NCI-H1048 (cell line): ENCODE measurements at places on chromosomes 4 and X.

GRCh38 chr4:42965326-42965725 is 72.8 kb downstream of the GRXCR1 start:
- no peak for DNase-seq

GRCh38 chrX:129786210-129786651 is 6.5 kb downstream of the SASH3 start:
- DNase-seq = no peak

DNA sequence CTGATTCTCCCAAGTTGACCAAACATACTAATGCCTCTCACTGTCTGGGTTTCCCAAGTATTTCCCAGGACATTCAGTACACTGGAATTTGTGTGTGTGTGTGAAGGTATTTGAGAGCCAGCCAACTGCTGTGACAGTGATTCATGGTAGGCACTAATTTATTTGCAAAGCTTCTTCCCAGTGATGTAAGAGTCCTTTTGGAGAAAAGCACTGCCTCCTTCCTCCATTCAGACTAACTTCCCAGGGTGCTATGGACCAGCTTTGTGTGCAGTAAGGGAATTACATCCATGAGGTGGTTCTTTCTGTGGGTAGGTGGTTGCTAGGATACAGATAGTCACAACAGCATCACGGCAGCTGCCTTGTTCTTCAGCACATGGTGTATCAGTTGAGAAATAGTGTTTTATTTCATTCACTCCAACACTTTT is 8.7 kb downstream of the EGF start:
- no peak for DNase-seq

- DNase-seq = no peak
These were observed 1.9 kb downstream of the SHOX start for GRCh38 chrX:632366-633042.

GRCh38 chr4:24144381-24144780 is 254.5 kb upstream of the PPARGC1A start:
- no peak for DNase-seq

DNA sequence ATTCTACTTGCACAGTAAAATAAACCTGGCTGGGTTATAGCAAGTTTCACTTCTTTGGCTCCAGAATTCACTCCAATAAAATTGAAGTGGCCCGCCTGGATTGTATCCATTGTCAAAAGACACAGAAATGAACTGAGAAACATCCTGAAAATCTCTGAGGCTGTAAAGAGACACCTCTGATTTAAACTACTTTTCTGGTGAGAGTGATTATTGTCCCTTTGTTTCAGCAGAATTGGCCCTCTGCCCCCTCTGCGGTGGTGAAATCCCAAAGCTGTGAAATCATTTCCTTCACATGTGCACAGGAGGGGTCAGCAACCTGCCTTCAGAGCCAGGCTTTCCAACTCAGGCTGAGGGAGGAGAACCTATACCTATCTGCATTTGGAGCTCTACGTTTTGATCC is 23.0 kb downstream of the GAB3 start:
- no peak for DNase-seq

DNA sequence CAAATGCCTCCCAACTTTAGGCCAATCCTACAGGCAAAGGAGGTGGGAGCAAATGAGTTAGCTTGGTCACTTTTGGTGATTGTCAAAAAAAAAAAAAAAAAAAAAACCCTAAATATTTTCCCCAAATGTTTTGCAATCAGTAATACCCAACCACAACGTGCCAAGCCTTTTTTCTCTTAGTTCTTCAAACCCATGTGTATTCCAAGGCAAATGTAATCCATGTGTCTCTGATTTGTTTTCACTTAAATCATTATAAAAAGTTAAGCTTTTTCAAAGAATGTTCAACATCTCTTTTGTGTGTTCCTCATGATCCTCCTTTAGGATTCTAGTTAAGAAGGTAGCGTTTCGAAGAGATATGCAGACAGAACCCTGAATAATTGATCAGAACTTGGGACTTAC is 328.4 kb downstream of the PAPSS1 start:
- DNase-seq = no peak

DNA sequence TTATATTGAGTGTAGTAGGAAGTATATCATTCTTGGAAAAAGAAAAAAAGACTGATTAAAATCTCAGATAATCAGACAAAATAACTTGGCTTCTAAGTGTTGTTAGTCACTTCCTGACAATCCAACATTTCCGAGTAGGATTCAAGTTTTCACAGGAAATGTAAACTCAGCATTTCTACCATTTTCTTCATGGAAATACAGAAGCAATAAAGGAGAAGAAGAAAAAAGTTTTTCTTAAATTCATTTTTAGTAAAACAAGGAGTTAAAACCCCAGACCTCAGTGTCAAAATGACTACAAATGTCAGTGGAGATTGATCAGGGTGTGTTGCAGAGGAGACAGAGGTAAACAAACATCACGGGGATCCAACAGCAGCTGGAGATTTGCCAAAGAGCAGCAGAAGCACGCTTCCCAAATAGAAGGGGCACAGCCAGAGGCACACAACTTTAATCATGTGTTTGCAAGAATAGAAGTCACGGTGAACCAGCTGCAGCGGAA is 129.3 kb upstream of the FAM9B start:
- no peak for DNase-seq

DNA sequence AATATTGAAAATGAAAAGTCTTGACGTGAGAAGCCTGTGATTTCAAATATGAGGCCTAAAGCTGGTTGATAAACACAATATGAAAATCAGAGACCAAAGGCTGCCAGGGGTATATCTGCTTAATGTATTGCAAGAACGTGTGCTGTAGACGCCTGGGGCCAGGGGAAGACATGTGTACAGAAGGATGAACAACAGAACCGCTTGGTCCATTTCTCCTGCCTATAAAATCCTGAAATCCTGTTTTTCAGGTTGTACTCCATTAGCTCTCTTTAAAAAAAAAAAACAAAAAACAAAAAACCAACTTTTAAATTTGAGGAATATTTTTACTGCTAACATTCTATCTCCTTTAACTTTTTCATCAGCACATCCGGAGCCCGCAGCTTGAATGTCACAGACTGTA is 109.2 kb downstream of the STOX2 start:
- no peak for DNase-seq

DNA sequence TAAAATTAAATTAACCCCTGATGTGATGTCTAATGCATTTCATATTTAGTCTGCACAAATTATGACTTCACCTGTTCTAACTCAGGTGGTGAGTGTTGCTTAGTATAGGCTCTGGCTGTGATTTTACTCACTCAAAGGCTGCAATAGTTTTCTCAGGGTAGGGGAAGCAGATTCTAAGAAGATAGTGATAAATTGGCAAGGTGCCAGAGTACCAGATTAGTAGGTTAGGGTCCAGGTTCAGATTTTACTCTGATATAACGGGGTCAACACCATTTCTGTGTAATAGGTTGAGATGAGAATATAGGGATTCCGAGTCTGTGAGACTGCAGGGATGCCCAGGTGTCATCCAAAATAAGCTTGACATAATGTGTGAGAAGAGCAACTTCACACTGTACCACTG is 1049.6 kb downstream of the STIM2 start:
- DNase-seq = no peak

DNA sequence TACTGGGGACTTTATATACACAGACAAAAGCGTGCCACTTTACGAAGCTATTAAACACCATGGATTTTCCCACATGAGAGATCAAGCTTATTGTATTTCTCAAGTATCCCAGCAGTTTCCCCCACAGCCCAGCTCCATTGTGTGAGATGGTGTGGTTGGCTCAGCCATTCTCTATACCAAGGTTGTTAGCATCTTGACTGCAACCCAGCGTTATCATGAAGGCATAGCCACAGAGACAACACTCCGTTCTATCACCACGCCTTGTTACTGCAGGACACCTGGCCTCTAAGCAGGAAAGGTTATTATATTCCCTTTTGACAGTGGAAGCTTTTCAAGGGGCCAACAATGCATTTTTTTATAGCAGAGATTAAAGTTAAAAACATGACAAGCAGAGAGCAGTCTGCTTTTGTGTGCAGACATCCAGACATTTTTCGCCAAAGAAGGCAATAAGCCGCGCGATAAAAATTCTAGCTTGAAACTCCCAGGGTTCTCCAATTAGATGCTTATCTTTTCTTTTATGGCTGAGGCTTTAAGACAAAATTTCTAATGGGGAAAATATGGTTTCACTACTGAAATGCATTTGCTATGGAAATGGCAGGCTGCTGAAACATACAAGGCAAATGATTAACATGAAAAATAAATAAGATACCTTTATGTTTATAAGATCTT is 206.1 kb downstream of the MID1 start:
- DNase-seq = no peak

GRCh38 chrX:67726018-67726417 is 182.2 kb downstream of the AR start:
- DNase-seq = no peak

GRCh38 chrX:20432746-20433387 is 166.2 kb upstream of the RPS6KA3 start:
- DNase-seq = no peak

- no peak for DNase-seq
These were observed 57.7 kb upstream of the EDNRA start for GRCh38 chr4:147423229-147423628.

DNA sequence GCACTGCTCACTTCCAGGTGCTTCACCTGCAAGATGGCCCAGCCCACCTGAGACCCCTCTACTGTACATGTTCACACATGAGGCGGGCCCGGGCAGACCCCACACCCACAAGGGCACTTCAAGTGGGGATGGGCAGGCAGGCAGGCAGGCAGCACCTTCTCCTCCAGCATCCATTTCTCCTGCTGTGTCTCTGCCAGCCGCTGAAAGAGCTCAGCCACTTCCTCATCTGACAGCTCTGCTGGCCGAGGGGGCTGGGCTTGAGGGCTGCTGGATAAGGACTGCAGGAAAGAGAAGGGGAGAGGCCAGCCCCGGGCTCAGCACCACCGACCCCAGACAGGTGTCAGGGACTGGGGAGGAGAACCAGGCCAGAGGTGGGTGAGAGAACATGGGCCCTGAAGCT is 4.4 kb upstream of the KCND1 start:
- no peak for DNase-seq

- DNase-seq = no peak
These were observed 67.8 kb downstream of the SPCS3 start for GRCh38 chr4:176387571-176387970.

DNA sequence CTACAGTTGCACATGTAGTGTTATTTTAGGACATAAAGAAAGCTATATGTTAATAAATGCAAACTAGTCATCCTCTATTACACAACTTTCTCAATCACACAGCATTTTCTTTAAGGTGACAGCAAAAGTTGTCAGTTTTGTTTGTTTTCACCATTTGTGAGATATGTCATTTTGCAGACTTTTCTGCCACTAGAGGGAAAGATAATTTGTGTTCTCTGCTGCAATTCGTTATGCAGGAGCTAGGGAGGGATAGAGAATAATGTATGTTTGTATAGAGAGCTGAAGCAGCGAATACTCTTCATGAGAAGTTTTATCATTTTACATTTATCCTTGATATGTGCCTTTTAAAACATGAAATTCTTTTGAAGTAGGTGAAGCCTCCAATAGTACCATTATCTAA is 670.6 kb upstream of the ATOH1 start:
- DNase-seq = no peak

DNA sequence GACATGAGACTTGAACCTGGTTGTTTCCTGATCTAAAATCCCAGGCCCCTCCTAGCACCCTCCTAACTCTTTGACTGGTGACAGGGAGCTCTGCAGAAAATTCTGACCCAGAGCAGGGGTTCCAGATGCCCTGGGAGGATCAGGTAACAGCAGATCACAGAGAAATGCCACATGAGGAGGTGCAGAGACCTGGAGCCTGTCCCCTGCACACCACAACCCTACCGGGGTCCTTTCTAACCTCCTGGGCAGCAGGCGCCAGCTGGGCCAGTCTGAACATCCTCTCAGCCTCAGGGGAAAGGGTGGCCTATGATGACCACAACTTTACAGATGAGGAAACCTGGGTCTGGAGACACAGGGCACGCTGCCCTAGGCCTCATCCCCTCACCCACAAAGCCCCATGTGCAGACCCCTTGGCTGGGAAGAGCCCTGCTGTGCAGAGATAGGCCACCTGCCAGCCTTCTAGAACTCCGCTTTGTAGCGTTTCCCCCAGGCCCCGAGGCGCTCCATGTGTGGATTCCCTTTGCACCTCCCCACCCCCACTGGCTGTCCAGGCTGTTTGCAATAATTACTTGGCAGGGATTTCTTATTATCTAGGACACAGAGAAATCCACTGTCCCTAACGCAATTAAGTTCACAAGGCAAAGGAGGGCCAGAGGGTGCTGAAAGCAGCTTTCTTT is 36.5 kb downstream of the WDR1 start:
- no peak for DNase-seq

DNA sequence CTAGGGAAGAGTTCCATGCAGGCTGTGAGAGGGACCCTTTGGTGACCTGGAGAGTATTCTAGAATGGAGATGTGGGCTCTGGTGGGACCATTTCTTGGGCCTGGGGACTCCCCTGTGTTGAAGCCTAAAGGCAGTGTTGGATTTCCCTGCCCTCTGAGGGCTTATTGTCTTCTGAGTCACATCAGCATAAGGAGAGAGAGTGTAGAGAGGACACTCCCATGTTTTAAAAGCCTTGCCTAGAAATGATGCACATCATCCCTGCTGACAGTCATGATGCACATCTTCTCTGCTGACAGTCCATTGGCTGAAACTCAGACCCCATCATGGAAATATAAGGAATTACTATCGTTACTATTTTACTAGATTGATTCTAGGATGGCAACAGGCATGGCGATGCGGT is 51.9 kb downstream of the FAM114A1 start:
- no peak for DNase-seq

DNA sequence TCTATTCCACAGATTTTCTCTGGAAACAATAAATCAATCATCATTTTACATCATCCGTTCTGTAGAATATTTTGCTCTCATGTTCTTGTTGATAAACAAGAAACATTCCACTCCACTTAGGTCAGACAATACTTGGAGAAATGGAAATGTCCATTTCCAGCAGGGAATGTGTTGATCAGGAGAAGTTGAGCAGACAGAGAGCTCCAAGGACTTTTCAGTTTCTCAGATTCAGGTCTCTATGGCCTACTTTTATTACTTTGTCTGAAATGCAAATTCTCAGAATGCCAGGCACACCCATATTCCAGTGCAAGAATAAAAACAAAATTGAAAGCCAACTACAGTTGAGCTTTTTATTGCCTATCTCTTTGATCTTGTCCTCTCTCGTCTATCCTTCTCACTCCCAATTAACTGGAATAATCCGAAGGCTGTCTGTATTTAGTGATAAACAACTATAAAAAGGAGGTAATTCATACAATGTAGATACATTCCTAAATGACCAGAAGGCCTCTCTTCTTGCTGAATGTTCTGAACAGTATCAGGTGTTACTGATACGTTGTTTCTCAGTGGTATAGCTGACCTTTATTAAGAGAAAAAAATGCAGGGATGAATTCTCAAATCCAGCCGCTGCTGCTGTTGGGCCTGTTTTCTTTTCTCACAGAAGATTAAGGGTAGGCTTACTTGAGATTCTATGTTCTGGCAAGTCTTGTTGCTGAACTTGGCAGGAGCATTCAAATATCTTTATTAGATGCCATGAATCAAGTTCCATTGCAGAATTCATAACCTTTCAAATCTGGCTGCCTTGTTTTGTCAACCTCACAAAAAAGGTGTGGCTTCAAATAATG is 72.1 kb downstream of the HPGD start:
- DNase-seq = no peak
